ENCODE measurements at places on chromosomes 5 and 9.

DNA sequence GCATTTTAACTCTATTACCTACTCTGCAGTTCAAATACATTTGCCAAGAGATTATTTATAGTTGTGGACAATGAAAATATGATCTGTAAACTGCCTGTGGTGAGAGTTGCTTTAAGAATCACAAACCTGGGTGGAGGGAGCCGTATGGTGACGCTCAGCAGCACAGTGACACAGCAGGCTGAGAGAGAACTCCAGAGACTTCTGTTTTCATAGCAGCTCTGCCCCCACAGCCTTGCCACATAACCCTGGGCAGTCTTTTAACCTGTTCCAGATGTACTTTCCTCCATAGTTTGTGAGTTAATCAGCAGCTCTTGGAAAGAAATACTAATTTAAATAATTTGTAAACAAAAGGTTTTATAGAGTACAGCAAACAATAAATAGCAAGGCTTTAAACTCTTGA, 450.5 kb downstream of the ELAVL2 start:
- DNase-seq: no peak

GRCh38 chr9:108282872-108283271, 572.9 kb downstream of the ACTL7B start:
- no peak for DNase-seq

DNA sequence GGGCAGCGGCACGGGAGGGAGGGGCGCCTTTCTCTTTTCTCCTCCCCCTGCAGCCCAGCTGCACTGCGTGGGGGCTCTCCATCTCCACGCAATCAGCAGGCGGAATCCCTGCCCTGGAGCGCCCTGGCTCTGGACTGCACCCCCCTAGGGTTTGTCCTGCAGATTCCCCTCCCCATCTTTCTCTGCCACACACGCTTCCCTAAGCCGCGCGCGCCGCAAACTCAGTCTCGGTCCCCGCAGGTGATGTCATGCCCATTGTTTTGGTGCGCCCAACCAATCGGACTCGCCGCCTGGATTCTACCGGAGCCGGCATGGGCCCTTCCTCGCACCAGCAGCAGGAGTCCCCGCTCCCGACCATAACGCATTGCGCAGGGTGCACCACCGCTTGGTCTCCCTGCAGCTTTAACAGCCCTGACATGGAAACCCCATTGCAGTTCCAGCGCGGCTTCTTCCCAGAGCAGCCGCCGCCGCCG, at the start of gene KCNN2:
Gene KCNN2 (plus strand): TSS at position 347 of the 473 bp plus-strand sequence. CDS start 70 bp downstream, at position 417.
- no peak for DNase-seq

DNA sequence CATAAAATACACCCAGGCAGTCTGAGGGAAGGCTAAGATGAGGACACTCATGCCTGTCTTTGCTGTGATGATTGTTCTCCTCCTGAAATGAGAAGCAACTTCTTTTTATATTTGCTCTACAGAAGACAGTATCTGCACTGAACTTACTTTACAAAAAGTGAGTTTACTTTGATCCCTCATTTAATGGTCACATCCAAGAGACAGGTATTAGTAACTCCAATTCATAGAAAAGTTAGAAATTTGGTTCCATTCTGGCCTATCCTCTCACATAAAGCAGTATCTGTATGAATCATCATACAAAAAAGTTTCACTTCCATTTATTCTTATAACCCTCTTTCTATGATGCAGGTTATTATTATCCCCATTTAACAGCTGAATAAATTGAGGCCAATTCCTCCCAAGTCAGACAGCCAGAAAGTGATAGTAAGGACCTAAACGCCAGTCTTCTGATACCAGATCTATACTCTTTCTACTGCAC, 15.2 kb downstream of the TSTD2 start:
- no peak for DNase-seq

DNA sequence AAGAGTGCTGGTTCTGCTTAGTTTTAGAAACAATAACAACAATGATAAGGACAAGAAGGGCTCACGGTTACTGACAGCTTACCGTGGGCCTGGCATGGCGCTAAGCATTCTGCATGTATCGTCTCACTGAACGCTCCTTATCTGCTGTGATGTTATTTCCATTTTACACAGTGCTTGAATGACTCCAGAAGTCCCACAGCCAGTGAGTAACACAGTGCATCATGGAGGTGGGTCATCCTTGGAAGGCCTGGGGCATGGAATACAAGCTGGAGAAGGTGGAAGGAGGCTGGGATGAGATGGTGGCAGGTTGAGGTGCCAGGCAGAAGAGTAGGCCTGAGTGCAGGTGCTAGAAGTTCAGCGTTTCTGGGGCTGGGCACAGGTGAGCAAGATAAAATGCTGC, 36.5 kb upstream of the FAT2 start:
- no peak for DNase-seq

DNA sequence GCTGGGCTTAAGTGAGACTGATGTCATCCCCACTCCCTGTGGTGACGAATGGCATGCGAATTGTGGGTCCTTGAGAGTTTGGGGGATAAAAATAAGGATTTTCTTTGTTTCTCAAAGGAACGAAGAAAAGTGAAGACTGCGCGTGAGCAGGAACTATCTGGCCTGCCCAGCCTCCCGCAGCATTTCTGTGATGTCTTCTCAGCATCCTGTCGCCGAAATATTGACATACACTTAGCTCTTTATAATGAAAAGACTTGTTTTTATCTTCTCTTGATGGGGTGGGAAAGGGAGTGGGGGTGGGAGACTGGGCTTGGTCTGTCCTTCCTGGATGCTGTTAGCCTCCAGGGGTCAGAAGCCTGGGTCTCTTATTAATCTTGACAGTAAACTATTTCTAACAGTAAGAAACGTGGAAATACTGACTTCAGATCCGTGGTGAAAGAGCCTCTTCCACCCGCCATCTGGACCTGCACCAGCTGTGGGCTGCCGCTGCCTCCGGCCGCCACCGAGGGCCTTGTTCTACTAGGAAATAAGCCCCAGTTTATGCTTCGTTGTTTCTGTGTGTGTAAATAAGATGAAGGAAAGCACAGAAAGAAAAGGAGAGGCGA, 239.6 kb downstream of the FANCC start:
- DNase-seq: no peak

DNA sequence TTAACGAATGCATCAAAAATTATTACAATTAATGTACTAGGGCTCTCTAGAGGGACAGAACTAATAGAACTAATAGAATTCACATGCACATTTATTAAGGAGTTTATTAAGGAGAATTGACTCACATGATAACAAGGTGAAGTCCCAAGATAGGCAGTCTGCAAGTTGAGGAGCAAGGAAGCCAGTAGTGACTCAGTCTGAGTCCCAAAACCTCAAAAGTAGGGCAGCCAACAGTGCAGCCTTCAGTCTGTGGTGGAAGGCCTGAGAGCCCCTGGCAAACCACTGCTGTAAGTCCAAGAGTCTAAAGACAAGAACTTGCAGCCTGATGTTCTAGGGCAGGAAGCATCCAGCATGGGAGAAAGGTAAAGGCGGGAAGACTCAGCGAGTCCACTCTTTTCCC, 633.8 kb downstream of the SEMA5A start:
- DNase-seq: peak; percentile 59

DNA sequence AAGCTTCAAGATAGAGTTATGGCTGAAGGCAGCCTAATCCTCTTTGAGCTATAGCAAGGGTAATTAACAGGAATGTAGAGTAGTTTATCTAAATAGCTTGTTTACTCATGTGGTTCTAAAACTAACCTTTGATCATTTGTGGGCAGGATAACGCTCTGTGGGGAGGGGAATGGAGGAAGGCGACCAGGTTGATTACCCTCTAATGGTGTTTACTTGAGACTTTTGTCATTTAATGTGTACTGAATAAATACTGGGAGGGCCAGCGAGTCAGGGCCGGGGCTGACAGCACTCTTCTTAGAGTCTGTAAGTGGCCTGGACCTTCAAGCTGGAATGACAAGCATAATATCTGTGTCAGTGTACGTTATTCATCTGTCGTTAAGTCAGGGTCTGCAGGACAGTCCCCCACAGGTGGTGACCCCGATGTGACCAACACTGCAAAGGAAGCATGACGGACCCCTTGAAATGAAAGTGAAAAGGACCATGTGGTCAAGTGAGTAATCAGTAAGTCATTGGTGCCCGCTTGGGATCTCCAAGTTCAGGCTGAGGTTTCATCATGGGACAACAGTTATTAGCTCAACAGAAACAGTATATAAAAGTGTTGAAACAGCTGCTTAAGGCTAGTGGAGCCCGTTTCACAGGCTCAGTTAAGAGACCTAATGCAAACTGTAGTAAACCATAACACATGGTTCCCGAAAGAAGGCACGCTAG, 162.6 kb downstream of the CPLANE1 start:
- peak; percentile 81 for DNase-seq

- DNase-seq: peak; percentile 43
Measured at GRCh38 chr5:72108202-72109061, 1.2 kb downstream of the MAP1B start.

DNA sequence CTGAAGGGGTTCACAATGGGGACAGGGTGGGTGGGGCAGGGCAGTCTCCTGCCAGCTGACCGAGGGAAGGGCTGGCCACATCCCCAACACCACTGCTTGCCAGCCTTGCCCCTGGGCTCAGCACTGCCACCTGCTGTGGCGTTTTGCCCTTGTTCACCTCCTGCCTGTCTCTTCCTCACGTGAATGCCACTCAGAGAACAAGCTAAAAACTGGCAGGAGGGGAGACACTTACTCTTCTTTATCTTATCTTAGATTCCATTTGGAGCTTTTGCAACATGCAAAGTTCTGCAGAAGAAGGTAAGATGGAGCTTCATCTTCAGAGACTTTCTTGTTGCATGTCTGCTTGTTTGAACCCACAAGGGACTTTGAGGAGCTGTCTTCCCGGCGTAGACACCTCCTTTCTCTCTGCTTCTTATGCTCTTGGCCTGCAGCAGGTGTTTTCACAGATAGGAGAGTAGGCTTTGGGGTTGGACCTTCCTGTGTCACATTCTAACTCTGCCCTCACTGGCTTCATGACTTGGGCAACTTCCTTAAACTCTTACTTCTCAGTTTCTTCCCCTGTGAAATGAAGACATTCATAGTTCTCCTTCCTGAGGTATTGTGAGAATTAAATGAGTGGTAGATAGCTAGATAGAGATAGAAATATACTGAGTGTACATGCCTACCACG, 4.1 kb downstream of the LRSAM1 start:
- DNase-seq: no peak

DNA sequence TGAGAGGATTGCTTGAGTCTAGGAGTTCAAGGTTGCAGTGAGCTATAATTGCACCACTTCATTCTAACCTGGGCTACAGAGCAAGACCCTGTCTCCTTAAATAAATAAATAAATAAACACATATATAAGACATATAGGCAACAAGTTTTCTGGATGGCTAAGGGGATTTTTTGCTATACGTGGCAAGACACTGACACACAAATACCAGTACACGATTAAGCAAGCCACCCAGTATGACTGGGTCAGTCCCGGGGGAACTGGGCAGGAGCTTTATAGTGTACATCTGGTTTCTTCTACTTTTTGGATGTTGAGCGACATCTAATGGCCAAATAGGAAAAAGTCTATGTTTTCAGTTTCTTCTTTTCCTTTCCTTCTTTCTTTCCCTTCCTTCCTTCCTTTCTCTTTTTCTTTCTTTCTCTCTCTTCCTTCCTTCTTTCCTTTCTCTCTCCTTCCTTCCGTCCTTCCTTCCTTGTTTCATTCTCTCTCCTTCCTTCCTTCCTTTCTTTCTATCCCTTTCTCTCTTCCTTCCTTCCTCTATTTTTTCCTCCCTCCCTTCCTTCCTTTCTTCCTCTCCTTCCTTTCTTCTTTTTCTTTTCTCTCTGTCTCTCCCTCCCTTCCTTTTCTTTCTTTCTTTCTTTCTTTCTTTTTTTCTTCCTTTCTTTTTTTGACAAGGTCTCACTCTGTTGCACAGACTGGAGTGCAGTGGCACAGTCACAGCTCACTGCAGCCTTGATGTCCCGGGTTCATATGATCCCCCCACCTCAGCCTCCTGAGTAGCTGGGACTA, 47.0 kb upstream of the PLIN2 start:
- DNase-seq: peak; percentile 79

DNA sequence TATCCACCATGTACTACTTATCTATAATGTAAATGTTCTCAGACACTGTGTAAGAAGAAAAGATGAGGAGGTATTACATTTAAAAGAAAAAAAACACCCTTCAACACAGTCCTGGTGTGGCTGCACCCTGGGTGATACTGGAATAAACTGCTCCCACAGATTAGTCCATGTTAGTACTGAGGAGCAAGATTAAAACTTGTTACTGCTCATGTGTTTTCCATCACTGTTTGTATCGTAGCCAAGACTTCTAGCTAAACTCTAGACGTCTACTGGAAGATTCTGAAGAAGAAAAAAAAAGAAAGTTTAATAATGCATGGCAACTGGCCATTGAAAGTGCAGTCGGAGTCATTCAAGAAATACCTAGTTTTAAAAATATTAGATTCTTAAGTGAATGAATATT, at the start of gene ASPN:
Gene ASPN (minus strand): TSS at position 178 of the 400 bp plus-strand sequence.
- no peak for DNase-seq

DNA sequence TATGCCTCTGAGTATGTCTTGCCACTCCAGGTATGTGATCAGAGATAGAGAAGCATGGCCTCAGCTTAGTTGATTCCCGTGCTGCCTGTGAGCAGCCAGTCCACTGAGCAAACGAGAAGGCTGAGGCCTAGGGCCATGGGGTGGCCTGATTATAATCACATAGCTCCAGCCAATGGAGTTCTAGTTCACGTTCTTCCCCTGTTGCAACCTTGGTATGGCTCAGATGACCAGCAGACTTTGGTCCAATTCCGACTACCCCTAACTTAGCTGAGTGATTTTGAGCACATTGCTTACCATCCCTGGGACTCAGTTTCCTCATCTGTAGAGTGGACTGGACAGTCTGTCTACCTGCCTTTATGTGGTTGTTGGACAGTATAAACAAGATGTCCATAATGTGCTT, 68.4 kb downstream of the PPARGC1B start:
- DNase-seq: no peak

GRCh38 chr9:38091310-38092199, 22.5 kb upstream of the SHB start:
- DNase-seq: no peak

DNA sequence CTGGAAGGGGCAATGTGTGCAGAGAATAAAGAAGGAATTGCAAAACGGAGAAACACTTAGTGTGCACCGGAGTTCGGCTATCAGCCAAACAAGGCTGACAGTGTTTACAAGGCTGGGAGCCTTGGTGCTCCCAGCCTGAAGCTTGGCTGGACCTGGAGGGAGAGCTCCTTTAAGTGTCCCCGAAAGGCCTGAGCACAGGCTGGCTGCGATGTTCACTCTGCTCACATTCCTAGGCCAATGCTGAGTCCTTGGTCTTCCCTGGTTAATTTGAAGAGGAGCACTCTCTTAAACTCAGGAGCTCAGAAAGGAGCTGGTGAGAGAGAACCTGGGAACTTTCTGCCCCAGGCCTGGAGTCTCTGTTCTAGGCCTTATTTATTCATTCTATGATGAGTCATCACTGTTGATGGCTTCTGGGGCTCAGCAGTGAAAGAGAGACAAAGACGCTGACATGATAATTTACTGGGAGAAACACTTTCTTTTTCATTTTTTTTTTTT, 88.6 kb upstream of the MYO10 start:
- peak; percentile 64 for DNase-seq

DNA sequence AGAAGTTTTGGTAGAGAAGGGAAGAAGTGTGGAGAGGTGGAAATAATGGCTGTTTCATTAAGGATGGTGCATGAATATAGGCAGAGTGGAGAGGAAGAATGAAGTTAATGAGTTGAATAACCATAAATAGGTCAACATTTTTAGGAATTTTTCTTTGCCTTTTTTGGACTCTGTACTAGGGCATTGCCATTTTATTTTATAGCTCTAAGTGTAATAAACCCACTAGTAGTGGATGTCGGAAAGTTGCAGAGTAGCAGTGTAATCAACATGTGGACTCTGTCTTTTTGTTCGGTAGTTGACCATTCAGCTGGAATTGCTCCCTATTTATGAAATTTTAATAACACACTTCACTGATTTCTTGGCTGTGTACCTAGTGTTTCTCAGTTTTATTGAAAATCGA, 199.1 kb downstream of the WDR70 start:
- DNase-seq: no peak

Measured in RCC 7860 (cell line).